ENCODE measurements at places on chromosomes 2 and 18. TPM values are rescaled to one million over a fixed set of nuclear protein-coding genes. Genes with fewer than 3 reads are reported as not detected.

DNA sequence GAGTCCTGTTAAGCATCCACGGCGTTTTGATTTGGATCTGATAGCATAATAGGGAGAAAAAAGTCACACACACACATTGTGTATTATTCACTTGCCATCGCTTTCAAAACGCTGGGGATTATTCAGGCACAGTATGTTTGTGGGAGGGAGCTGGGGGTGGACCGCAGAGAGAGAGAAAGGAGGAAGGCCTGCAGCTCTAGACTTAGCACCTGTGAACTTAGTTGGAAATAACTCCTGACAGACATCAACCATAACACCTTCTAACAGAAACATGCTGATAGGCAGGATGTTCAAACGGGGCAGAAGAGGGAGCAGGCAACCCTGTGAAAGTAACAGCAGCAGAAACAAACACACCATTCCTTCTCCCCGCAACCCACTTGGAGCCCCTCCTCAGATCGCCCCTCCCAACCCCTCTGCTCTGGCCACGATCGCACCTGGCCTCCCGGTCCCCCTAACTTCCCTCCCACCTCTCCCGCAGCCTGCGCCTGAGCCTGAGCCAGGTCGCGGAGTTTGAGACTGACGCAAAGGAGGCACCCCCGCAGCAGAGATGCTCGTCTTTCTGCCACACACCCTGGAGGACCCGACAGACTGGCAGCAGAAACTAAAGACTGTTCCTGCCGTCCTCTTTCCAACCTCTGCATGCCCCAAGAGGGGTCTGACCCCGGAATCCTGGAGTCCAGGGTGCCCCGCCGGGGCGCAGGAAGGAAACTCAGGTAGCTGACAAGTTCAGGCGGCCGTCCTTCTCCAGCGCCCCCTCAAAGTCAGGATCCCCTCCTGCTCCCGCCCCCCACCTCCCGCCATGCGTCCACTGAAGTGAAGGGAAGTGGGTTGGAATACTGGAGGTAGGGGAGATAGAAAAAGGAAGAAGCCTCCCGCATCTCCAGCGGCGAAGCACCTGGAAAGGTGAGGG, 738 bp downstream of the CHST9 start:
- DNase-seq, result no peak

GRCh38 chr2:143903172-143903856, 616.6 kb downstream of the ZEB2 start:
- no peak for DNase-seq

- DNase-seq, result no peak
Observed at GRCh38 chr18:59690996-59691395, 6.2 kb downstream of the CCBE1 start.

GRCh38 chr2:205079173-205079572, 533.9 kb downstream of the PARD3B start:
- DNase-seq, result no peak

Gene CENPA
- not detected for total RNA-seq

GRCh38 chr2:23532391-23533337, 147.7 kb downstream of the KLHL29 start:
- no peak for DNase-seq

Gene PTPN2
- total RNA-seq, result 12.9 TPM

Gene ZAP70
- total RNA-seq, result 4.3 TPM

GRCh38 chr2:27723372-27724144, 48.0 kb upstream of the MRPL33 start:
- DNase-seq, result peak; percentile 62

Gene NPPC
- not detected for total RNA-seq

DNA sequence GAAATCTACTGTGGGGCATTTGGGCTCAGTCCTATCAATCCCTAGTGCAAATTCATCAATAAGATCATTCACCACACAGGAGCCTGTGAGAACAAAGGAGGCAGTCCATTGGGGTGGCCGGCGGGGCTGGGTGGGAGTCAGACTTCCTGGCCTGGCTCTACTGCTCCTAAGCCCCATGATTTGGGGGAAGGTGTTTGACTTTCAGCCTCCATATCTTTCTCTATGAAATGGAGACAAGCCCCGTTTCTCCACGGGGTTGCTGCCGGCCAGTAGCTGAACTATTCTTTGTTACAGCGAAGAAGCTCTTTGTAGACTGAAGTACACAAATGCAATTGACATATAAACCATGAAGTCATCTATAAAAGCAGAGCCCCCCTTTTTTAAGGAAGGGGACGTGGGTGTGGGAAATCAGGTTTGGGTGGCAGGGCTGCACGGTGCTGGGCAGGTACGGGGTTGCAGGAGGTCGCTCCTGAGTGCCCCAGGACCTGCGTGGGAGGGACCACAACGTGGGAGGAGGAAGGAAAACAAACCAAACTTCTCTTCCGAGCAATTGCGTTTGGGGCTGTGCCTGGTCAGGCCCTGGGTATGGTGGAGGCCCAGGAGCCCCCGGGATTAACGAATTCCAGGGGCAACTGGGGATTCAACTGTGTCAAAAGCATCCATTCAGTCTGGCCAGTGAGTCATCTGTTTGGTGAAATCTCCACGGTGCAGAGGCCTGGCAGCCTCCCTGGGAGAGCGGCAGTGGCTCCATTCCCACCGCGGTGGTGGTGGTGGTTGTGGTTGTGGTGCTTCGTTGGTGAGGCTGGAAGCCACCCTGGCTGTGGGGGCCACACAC, 18.2 kb downstream of the FBLN7 start:
- DNase-seq, result no peak

DNA sequence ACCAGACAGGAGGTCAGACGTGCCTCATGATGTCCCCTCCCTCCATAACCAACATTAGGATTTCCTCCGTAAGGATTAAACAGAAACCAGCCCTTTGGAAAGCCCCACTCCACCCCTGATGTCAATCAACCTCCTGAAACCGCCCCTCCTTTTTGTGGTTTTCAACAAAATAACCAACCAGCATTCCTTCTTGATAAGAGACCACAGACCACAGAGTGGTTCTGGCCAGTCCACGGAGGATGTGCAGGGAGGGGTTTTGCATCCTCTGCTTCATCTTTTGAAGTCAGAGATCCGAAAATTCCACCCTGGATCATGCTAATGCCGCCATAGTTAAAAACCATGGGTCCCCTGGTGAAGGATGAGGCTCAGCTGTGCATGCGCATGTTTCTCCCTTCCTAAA, 180.0 kb upstream of the CCDC150 start:
- DNase-seq, result no peak

- DNase-seq, result peak; percentile 28
Observed at GRCh38 chr2:223725494-223725893, 111.9 kb downstream of the AP1S3 start.

GRCh38 chr2:53448591-53448990, 319.0 kb upstream of the CHAC2 start:
- DNase-seq, result no peak

Gene MC2R
- total RNA-seq, result not detected

Gene NEU2
- not detected for total RNA-seq

DNA sequence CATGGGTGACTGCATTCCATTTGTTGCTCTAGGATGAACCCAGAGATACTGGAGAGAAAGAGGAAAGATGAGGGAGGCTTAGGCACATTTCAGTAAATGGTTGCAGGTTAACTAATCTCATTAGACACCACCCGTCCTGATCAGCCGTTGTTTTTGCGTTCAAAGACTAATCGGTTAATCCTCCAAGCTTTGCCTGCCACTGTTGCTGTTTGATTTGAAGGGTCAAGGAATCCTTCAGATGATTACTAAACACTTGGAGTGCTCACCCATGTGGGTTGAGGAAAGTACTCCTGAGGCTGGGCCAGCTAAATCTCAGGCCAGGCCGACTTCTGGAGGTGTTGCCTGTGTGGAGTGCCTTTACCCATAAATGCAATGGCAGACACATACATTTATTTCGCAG, 8.6 kb downstream of the SH3RF3 start:
- no peak for DNase-seq

Gene RBKS
- 8.1 TPM for total RNA-seq

- no peak for DNase-seq
Observed at GRCh38 chr2:205808486-205809121, 126.3 kb downstream of the NRP2 start.

DNA sequence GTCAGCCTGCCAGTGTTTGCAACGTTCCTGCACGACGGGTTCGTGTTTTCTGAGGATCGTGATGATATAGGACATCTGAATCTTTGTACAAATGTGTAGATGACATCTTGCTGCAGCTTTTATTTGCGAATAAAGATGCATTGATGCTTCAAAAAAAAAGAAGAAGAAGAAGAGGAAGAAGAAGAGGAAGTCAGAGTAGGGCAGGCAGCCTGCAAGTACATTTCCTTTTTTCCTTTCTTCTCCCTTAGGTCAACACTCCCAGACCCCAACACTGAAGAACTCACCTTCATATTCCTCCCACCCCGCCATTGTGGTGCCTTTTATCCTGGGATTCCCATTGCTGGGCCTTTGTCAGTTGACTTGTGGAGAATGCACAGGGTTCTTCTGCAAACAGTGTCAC, 91.5 kb downstream of the FHOD3 start:
- no peak for DNase-seq

DNA sequence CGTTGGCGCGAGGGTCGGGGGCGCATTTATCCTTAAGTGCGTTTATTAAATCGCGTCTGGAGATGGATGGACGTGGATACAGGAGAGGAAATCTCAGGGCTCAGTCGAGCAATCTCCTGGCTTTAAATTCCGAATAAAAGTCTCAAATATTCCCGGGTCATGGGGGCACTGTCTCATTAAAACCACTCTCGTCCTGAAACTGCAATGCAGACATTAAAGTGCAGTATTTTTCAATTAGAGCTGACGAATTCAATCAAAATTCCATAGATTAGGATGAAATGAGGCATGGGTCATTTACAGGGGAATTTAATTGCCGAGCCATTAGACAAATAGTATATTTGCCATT, 10.7 kb upstream of the GBX2 start:
- no peak for DNase-seq
